ENCODE measurements at places on chromosomes 2 and 18.

DNA sequence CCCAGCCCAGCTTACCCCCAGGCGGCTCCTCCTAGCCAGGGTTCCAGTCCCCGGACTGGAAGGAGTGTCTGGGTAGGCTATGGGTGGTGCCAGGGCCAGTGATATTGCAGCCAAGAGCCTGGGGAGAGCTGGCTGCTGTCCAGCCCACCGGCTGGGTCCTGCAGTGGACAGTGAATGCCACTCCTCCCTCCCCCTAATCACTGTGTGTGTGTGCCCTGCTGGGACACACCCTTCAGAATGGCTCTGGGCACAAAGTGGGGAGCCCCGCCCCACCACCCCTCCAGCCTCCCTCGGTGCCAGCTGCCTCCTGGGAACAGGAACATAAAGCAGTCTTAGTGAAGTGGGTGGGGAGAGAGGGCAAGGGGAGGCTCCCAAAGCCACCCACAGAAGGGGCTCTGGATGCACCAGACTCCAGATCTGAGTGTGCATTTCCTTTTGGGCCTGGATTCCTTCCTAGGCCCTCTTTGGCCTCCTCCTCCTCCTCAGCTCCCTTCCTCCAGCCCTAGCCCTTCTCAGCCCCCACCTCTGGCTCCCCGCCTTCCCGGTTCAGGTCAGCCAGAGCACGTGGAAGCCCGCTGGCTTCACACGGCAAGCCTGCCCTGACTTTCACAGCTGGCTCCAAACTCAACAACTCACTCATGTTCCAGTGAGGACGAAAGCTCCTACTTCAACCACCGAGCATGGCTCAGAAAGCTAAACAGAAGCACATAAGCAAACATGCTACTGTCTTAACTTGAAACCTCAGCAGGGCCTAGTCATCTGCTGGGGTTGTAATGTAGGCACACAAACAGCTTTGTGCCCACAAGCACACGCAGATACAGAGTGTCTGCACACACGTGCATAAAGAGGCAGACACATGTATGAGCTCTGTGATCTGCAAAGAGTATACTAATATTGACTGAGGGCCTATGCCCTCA, 209.2 kb upstream of the SMAD2 start:
- no peak for DNase-seq

GRCh38 chr2:168708080-168708479, 94.4 kb upstream of the NOSTRIN start:
- no peak for DNase-seq

DNA sequence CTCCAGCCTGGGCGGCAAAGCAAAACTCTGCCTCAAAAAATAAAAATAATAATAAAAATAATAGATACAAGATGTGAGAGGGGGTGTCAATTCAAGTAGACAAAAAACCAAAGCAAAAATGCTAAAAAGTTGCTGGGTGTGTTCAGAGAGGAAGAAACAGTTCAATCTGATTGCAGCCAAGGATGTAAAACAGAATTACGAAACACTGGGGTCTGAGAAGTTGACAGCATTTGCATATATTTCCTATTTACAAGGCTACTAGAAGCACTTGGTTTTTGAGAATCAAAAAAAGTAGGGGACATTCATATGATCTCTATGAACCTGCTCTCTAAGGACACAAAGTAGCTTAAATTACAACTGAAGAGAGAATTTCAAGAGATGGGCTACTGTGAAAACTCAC, 7.6 kb downstream of the TRIP12 start:
- no peak for DNase-seq

- DNase-seq = no peak
Observed at GRCh38 chr2:72898585-72898906, 11.3 kb downstream of the SPR start.

GRCh38 chr2:129922571-129923264, 56.7 kb upstream of the RAB6C start:
- DNase-seq = no peak

GRCh38 chr2:88144914-88145497, 17.1 kb upstream of the FABP1 start:
- DNase-seq = no peak

DNA sequence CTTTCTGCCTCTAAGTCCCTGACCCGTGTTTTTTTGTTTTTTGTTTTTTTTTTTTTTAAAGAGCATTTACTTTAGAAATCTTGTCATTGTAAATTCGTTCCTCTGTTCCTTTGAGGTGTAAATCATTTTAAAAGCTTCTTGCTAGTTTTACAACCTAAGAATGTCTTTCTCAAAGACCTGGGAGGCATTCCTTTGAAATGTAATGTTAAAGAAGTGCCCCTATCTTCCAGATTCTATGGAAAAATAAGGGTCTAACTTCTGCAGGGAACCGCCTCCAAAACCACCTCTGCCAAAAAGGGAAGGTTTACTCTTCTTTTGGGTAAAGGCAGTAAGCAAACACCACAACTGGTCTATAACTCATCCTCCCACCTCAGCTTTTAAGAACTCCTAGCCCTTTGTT, 259.6 kb upstream of the ZNF804A start:
- no peak for DNase-seq

DNA sequence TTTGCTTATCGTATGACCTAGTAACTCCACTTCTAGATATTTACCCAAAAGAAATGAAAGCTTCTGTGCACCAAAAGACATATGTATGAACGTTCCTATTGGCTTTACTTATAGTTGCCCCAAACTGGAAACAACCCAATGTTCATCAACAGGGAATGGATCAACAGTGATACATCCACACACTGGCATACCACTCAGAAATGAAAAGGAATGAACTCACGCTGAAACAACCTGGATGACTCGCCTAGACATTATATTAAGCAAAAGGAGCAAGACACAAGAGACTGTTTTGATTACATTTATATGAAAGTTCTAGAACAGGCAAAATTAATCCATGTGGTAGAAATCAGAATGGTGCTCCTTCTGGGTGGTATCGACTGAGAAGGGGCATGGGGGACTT, 18.9 kb downstream of the ADRA2B start:
- no peak for DNase-seq

DNA sequence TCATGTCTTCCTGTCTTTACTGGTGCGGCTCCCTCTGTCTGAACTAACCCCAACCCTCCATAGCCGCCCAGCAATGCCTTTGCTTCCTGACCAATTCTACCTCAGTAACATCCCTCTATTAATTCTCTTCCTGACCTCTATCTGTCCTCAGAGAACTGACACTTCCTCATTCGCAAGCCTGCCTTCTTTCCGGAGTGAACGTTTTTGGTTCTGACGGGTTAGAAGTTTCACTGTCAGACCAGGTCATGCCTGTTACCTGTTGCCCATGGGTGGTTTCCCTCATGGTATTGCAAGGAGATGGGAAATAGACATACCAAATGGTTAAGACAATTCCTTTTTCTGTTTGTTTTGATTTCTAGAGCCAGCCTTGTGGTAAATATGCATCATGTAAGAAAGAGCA, 453.4 kb upstream of the SLC14A2 start:
- DNase-seq = peak; percentile 50

DNA sequence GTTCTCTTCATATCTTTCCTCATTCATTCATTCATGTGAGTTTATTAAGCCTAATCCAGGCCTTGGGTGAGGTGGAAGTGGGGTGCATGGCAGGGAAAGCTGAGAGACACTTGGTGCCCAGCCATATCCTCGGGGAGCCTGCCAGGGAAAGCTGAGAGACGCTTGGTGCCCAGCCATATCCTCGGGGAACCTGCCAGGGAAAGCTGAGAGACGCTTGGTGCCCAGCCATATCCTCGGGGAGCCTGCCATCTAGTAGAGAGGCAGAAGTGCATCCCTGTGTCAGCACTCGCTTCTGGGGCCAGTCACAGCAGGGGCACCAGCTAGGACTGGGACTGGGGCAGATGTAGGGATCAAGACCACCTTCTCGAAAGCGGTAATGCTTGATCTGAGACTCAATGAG, 39.4 kb downstream of the DDX18 start:
- no peak for DNase-seq

DNA sequence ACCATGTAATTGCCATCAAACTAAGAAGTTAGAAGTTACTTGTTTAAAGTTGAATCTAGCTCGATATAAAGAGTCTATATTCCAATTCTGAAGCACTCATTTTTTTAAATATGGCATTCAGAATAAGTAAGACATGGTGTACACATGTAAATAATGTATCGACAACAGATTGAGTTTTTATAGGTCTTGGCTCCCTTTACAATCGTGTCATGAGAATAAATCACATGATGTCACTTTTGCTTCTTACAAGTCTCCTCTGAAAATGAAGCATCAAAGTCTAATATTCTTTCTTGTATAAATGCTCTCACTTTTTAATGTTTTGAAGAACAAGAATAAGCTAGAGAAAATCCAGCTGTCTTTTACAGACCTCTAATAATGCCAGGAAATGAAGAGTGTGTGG, 33.1 kb downstream of the LRP1B start:
- DNase-seq = no peak

DNA sequence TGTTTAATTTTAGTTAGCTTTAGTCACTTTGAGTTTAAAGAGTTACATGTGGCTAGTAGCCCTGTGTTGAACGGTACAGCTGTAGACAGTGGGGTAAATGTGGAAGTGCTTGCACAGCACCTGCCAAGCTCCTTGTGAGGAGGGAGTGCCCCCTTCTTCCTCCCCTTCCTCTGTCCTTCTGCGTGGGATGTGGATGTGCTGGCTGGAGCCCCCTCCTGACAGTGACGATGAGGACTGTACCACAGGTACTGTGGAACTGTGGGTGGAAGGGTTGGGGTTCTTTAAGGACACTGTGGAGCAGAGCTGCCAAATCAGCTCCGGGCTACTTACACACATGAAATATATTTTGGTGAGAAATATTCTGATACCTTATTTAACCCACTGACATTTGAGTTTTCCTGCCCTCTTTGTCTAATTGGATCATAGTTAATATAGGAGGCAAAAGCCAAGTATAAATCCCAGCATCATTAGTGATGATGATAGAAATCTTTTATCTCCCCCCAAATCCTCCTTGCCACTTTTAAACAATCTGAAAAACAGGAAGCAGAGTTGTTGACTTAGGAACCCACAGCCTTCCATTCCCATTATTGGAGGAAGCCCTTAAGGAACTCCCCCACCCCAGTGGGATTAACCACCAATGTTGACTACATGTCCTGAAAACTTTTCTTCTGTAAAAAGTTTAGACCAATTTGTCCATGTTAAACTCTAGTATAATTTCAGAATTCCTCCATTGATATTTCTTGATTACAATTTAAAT, 181.3 kb downstream of the PTPRM start:
- no peak for DNase-seq

GRCh38 chr2:74779587-74780135, 54.3 kb upstream of the HK2 start:
- DNase-seq = no peak

- no peak for DNase-seq
Observed at GRCh38 chr2:9652898-9653479, 22.2 kb upstream of the YWHAQ start.

- DNase-seq = no peak
Observed at GRCh38 chr18:10523544-10523943, 2.3 kb upstream of the NAPG start.

DNA sequence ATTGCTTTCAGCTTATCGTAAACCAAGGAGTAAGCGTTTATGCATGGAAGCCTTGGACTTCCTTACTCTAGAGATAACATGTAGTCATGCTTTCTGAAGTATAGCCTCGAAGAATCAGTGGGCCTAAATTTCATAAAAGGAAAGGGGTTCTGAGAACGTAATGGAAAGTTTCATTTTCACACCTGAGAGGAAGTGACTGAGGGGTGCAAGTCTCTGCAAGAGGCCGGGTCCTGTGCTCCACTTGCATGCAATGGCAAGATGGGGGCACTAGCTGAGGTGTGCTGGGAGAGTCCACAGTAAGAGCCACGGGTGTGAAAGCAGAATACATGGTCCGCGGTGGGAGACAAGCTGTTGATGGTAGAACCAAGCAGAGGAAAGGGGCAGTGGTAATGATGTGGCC, 36.5 kb upstream of the C1D start:
- DNase-seq = no peak

- DNase-seq = peak; percentile 64
Observed at GRCh38 chr2:174752403-174753037, 11.8 kb downstream of the CHRNA1 start.

- no peak for DNase-seq
Observed at GRCh38 chr2:240820607-240821428, 799 bp upstream of the KIF1A start.

DNA sequence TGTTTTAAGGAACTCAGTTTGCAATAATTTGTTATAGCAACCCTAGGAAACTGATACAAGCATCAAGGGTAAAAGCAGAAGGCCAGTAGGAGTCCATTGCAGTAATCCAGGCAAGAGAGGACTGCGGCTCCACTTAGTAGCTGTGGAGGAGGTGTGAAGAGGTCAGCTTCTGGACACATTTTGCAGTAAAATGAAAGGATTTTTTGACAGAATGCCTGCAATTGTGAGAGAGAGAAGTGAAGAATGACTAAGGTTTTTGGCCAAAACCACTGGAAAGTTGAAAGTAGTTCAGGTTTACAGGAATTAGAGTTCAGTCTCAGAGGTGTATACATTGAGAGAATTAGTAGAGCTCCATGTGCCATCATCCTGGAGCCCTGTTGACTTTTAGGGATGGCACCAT, 129.5 kb downstream of the RHBDD1 start:
- no peak for DNase-seq

- no peak for DNase-seq
Observed at GRCh38 chr2:69717861-69718273, 24.1 kb upstream of the ANXA4 start.

DNA sequence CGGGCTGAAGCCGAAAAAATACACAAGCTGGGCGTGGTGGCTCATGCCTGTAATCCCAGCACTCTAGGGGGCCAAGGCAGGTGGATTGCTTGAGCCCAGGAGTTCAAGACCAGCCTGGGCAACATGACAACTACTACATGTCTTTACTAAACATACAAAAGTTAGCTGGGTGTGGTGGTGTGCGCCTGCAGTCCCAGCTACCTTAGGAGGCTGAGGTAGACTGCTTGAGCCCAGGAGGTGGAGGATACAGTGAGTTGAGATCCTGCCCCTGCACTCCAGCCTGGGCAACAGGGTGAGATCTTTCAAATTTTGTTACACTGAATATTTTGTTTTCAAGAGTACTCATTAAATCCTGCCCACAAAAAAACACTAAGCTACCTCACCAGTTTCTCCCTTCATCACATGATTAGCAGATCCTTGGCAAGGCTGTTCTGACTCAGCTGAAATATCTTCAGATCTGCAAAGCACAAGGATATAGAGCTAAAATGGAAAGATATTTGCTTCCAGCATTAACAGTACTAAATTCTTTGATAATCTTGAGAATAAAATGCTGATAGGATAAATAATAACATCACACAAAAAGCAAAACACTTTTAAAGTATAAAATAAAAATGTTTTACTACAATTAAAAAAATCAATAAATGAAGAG, 28.2 kb upstream of the MCM6 start:
- no peak for DNase-seq

DNA sequence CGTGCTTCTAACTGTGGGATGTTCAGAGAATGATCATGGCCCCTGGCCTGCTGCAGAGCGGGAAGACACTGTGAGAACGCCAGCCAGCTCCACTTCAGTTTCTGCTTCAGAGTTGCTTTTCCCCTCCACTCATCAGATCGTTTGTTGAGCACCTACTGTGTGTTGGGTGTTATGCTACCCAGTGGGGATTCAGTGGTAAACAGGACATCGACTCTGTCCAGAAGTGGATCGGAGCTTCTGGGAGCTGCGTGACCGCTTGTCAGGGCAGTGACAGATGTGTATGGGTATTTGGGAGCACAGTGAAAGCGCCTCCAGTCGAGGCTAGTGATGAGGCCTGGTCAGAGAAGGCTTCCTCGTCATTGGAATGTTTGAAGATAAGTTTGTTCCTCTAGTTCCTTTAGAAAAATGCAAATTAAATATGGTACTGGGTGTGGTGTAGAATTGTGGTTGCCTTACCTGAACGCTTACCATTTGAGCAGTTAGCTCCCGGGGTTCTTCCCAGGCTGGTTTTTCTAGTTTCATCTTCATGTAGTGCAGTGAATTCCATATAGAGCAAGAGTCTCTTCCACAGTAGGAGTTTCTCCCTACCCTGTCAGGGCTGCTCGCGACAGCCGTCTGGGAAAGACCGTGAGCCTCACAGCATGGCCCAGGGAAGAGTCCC, 2.8 kb downstream of the RAB12 start:
- no peak for DNase-seq
